ENCODE measurements at places on chromosomes 12 and 14. TPM values are rescaled to one million over a fixed set of nuclear protein-coding genes. Genes with fewer than 3 reads are reported as not detected.

C1QL4 gene
- 1.5 TPM for polyA plus RNA-seq

AKAP5 gene
- 9.3 TPM for polyA plus RNA-seq

DNA sequence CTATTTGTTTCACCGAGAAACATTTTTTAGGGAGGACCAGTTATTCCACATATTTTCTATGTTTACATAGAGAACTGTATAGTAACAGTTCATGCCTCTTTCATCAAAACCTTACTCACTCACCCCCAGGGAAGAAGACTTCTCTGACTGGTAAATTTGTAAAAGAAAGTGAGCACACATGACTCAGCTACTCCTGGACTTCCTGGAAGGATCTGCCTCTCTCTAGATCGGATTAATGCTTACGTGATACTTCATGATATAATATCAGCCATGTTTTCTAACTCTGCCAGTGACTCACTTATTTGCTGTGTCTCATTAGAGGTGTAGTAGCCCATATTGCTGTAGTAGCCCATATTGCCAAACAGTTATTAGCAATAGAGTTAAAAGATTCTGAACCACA, 494.3 kb upstream of the ATXN7L3B start:
- no peak for DNase-seq

GRCh38 chr12:49944046-49944445, 6.5 kb upstream of the AQP2 start:
- no peak for DNase-seq

GRCh38 chr12:75481774-75482173, 1.2 kb downstream of the GLIPR1 start:
- DNase-seq, result no peak
